ENCODE measurements at places on chromosomes 1 and 21.
A peak's percentile ranks its signal among the peaks of the same experiment; 100 is the strongest.

GRCh38 chr1:219573960-219574359 lies 38.9 kb downstream of the ZC3H11B start:
- no peak for DNase-seq

GRCh38 chr1:248783367-248783766 lies 27.8 kb upstream of the LYPD8 start:
- DNase-seq, result no peak

- no peak for DNase-seq
Observed at GRCh38 chr1:212539737-212540430, 68.7 kb upstream of the ATF3 start.

DNA sequence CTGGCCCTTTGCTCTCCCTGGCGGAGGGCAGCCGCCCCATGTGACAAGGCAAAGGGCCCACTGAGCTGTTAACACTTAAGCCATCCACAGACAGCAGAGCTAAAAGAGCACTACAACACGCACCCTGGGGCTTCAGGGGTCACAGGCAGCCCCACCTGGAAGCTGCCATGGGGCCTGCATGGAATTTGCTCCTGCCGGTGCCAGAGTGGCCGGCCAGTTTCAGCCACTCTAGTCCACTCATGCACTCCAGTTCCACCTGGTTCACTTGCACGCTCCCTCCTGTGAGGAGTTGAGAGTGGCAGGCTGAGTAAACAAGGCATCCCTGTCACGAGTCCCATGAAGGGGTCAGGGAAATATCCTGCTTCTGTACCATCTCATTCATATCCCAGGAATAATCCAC lies 55.3 kb downstream of the RIMS3 start:
- DNase-seq, result no peak

DNA sequence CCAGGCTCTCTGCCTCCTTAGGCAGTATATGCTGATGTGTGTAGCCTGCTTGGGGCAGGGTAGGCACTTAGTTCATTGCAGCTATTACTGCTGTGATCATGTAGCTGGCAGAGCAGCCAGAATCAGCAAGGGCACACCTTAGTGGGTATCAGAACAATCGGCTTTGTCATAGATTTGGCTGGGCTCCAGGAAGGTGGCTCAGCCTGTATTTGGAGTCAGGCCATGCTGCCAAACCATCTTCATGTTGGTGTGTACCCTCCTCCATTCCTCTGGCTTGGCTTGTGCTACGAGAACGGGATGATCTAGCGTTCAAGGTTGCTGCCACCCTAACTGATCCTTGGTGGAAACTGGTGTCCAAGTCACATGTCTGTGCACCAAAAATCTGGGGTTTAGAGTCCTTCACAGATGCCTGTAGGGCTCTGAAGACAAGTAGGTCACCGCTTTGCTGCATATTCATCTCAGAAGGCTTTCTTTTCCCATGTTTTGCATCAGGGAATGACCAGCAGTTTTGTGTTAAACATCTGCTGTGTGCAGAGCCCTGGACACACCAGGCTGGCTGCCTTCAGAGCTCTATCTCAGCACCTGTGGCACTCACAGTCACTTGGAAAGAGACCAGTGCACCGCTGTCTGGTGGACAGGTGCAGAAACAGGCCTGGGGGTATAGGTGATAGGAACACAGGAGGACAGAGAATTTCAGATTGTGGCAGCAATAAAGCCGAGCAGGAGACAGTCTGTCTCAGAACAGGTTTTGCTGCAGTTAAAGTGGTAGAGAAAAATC lies 23.7 kb downstream of the VANGL1 start:
- DNase-seq, result no peak

DNA sequence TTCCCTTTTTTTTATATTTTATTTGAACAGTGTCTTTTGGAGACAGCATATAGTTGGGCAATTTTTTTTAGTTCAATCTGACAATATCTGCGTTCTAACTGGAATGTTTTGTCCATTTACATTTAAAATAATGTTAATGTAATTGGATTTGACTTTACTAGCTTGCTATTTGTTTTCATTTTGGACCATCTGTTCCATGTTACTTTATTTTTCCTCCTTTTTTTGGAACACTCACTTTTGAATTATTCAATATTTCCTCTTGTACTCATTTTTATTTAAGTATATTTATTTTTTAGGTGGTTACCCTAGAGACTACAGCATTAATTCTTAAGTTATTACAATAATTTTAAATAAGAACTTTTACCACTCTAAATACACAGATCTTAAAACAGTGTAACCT lies 62.8 kb upstream of the C1orf87 start:
- DNase-seq, result no peak

DNA sequence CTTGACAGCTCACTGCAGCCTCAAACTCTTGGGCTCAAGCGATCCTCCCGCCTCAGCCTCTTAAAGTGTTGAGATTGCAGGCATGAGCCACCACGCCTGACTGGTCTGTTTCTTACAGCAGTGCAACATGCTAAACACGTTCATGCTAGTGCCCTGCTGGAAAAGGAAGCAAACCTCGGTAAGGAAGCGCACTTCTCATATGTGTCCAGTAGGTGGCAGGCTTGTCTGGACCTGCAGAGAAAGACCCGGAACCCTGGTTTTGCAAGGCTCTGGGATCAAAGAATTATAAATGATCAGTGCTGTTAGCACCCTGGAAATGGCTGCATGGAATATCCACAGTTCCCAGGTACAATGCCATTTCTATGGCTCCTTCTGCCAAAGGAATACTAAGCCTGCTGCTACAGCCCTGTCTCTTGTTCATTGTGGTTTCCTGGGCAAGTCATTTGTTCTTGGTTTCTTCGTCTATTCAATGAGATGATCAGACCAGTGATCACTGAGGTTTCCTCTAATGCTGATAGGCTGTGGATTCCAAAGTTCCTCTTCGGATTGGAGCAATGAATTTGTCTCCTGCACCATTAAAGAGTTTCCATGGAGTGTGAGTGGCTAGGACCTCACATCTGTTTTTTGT lies 15.9 kb downstream of the RNU5D-1 start:
- peak; percentile 84 for DNase-seq

DNA sequence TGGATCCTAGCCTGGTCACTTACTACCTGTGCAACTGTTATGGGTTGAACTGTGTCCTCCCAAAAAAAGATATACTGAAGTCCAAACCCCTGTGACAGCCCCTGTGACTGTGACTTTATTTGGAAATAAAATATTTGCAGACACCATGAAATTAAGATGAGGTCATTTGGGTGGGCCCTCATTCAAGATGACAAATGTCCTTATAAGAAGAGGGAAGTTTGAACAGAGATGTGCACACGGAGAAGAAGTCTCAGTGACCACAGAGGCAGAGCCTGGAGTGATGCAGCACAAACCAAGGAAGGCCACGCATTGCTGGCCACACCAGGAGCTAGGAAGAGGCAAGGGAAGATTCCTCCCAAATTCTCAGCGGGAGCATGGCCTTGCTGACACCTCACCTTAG lies 249.7 kb upstream of the RUNX1 start:
- no peak for DNase-seq

DNA sequence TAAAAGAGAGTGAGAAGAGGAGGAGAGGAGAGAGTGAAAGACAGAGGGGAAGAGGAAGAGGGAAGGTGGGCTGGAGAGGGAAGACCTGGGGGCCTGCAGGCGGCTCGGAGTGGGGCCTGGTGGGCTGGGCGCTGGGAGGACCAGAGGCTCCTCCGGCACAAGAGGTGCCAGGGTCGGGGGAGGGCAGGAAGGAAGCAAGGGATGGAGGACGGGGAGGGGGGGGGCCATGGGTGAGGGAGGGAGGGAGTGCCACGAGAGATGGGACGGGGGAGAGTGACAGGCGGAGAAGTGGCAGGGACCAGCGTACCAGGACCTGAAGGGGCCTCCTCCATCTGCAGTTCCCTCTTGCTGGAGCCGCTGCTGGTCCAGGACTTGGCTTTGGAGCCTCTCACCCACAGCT lies 87.7 kb downstream of the CASZ1 start:
- DNase-seq, result no peak

- DNase-seq, result no peak
Observed at GRCh38 chr1:2411801-2412394, 466 bp downstream of the PEX10 start.

DNA sequence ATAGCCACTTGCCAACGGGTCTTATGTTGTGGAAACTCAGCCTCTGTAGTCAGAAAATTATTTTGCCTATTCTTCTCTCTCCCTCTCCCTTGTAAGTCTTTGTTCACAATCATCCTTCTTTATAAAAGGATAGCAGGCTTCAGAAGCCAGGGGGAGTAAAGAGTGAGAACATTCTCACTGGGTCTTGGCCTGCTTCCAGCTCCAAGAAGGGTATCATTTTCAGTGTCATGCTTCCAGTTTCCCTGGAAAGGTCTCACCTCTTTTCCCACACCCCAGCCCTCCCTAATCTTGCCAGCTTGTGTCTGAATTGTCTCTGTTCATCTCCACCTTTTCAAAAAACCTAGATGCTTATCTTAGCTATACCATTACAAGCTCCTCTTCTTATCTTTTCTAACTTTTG lies 346.2 kb upstream of the LRRC7 start:
- no peak for DNase-seq

GRCh38 chr1:184567637-184568036 lies 180.8 kb downstream of the C1orf21 start:
- DNase-seq, result no peak

DNA sequence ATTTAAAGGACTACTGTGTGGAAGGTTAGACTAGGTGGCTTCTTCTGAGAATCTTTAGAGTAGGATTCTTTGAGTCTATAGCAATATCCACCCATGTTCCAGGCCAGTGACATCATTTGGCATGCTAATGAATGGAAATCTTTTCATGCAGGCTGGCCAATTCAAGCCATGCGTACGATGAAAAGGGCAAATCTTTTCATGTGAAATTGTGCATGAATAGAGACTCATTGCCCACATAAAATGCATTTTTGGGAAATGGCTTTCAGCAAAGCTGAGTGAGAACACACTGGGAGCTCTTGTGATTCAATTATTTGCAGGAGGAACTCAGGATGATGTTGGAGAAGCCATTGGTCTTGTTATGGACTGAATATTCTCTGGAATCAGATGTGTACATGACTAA lies 324.9 kb upstream of the DAB1 start:
- DNase-seq, result no peak

DNA sequence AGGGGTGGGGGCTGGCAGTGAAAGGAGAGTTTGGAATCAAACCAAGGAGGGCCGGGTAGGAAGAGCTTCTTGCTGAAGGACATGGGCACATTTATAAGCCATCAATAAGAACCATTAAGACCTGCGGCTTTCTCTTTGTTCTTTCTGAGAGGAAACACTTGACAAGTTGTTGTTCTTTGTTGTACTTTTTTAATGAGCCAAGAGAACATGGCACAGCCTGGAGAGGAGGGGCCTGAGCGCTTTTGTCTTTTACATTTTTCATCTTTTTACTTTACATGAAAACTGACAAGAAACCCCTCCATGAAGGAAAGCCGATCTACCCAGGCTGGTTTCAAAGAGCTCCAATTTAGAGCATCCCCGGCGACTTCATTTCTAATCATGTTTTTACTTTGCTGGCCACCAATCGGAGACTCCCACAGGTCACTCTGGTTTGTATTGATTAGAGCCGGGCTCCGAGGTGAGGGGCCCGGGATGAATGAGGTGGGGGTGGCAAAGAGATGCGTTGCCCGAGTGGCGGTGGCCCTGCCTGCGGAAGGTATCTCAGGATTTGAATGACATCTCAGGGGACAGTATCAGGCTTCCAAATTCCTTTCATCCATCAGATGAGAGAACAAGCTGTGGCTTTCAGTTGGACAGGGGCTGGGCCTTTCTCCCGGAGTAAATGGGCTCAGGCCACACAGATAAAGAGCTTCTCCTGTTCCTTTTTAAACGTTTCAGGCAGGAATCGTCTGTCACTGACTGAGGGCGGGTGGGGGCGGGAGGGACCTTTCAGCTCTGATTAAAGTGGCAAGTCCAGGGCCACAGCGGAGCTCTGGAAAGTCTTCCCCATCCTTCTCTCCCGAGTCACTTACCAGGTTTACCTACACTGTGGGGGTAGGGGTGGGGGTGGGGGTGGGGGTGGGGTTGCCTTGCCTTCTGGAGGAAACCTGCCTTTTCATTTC lies 138.8 kb upstream of the ARHGEF16 start:
- no peak for DNase-seq

DNA sequence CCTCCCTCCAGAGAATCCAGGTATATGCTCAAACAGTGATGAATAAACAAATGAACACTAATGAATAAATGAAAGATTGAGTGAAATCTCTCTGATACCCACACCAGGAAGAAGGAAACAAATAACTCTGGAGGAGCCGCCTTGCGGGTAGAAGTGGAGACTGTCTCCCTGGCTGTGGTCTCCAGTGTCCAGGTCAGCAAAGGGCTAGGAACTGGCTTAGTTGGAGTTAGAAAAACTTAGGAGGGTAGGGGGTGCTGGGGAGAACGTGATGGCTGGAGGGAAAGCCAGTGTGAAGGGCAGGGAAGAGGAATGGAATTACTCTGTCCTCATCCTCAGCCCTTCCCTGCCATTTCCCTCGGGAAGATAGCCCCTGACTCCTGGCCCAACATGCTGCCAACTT lies 537 bp downstream of the RHBDL2 start:
- no peak for DNase-seq

GRCh38 chr1:24964811-24965570 lies 34.9 kb upstream of the RUNX3 start:
- DNase-seq, result no peak

- no peak for DNase-seq
Observed at GRCh38 chr1:5681654-5682053, 310.6 kb downstream of the NPHP4 start.

DNA sequence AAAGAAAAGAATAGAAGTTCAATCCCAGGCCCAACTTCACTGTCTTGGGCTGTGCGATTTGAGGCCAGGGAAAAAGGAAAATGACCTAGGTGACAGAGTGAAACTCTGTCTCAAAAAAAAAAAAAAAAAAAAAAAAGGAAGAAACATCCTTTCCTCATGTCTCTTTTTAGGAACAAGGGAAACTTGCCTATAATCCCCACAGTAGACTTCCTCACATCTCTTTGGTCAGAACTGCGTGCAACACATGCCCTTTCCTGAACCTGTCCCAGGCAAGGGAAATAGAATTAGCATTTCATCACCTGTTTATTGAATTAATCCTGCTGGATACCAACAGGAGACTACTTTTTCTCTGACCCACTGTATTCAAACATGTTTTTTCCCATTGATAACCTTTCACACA lies 2.3 kb downstream of the DCST1 start:
- DNase-seq, result no peak

GRCh38 chr1:228264090-228264829 lies 56.4 kb downstream of the OBSCN start:
- DNase-seq, result no peak

- DNase-seq, result no peak
Observed at GRCh38 chr21:34031835-34032370, 41.5 kb upstream of the MRPS6 start.

DNA sequence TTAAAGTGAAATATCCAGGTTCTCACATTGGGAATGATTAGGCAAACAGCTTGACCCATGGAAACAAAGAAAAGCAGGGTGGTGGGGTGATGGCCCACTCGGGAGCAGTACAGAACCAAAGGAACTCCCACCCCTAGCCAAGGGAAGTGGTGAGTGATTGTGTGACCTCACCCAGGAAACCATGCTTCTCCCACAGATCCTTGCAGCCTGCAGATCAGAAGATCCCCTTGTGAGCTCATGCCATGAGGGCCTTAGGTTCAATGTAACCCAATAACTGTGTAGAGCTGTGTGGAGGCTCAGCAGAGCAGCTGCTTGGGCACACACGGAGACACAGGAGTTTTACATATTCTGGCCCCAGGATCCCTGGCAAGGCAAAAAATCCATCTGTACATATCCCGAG lies 311.8 kb upstream of the DPYD start:
- DNase-seq, result no peak

- DNase-seq, result no peak
Observed at GRCh38 chr1:47519971-47520370, 82.1 kb downstream of the FOXD2 start.

Data from T47D (cell line).